SJCRH30 (cell line): ENCODE measurements at places on chromosomes 7 and 10.

DNA sequence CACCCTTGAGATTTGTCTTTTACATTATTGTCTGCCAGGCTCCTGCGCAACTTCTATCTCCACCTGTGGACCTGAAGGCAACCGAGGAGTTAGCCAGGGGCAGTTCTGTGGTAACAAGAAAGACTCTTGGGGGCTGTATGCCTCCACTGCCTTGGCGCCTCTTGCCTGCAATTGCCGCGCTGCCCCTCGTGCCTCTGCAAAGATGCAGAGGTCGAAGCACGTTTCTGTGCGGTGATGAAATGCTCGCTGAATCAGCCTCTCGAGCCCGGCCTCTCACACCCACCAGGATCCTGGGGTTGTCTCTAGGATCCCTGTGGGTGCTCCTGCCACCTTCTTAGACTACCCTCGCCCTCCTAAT is 486 bp upstream of the LHFPL3 start:
- H3K27me3 ChIP-seq: 0 out of 2 replicates have a peak, but pooled peaks cover 7% of the 10 kb centered on the region
- H3K27ac ChIP-seq: no peak overlapping the region
- H3K36me3 ChIP-seq: no peaks in the 10 kb centered on the region
- no peaks in the 10 kb centered on the region for H3K4me1 ChIP-seq

DNA sequence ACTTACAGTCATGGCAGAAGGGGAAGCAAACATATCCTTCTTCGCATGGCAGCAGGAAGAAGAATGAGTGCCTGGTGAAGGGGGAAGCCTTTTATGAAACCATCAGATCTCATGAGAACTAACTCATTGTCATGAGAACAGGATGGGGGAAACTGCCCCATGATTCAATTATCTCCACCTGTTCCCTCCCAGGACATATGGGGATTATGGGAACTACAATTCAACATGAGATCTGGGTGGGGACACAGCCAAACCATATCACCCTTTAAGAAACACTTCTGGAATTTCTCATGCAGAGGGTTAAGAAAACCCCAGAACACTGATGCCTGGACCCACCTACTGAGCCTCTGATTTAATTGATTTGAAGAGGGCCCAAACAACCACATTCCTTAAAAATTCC is 63.3 kb upstream of the DNAJB12 start:
- H3K27me3 ChIP-seq: no peaks in the 10 kb centered on the region
- peak overlapping the region; percentile 4; the same call in 1 of the 2 replicates for H3K27ac ChIP-seq
- peaks cover 5% of the 10 kb centered on the region; the same call in 1 of the 2 replicates for H3K4me1 ChIP-seq
- H3K4me3 ChIP-seq: no peak overlapping the region
- H3K36me3 ChIP-seq: peaks cover 17% of the 10 kb centered on the region

DNA sequence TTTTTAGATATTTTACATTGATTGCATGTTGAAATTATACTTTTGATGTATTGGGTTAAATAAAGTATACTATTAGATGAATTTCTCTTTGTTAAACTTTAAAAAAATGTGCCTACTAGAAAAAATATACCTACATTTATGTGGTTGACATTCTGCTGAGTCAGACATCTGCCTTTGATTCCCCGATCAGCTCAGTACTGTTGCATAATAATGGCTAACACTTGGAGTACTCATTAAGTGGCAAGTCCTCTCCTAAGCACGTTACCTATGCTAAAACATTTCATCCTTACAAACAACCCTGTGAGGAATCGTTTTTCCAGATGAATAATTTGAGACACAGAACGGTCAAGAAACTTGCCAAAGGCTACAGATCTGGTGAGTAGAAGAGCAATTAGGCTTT is 14.0 kb upstream of the SEM1 start:
- no peak overlapping the region for H3K4me3 ChIP-seq
- no peaks in the 10 kb centered on the region for H3K36me3 ChIP-seq
- no peak for DNase-seq

DNA sequence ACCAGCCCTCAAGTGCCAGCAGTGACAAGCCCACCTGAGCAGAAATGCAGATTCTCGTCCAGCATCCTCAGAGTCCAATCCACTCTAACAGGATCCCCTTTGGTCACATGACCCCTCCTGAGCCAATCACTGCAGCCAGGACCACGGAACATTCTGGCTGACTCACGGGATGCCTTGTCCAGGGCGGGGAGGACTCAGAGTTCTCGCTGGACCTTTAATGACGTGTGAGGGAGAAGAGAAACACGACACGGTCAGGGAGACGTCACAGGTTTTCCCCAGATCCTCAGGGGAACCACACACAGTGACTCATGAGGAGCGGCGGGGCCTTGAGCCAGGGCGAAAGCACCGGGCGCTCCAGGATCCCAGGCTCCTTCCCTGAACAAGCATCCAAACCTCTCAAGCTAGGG is 155.7 kb downstream of the PTPRN2 start:
- H3K27ac ChIP-seq: no peak overlapping the region
- H3K4me3 ChIP-seq: peak overlapping the region; percentile 15
- peaks cover 8% of the 10 kb centered on the region for H3K27me3 ChIP-seq

DNA sequence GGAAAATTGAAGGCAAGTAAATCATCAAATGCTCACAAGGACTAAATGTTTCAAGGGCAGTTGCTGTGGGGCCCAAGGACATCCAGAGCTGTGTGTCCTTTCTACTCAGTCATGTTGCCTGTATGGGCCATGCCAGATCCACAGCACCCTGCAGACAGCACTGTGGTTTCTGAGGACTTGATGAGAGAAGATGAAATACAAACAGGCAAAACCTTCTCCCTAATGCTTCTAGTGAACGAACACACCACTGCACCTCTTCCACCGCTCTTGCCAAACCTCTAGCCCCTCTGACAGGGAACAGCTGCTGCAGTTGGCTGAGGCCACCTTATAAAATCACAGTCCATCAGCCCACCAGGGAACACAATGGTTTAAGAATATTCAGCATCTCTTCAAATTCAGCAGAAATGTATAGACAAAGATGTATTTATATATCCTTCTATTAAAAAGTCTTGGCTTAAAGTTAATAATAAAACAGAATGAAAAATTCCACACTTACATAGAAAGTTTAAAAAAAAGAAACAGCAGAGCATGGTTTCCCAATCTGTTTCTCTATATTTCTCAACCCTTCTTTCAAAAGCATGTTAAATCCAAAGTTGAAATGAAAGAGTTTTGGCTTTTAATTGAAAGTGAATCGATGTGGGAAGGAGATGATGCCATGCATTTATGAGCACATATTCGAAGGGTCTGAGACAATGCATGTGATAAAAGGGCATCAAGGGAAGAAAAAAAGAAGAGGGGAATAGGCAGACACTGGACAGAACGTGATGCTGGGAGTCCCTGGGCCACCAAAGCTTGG is 14.0 kb downstream of the CYP3A7 start:
- no peaks in the 10 kb centered on the region for H3K27me3 ChIP-seq
- no peaks in the 10 kb centered on the region for H3K36me3 ChIP-seq
- no peak overlapping the region for H3K4me3 ChIP-seq
- DNase-seq: no peak
- H3K27ac ChIP-seq: no peak overlapping the region
- H3K4me1 ChIP-seq: no peaks in the 10 kb centered on the region

GRCh38 chr7:112134039-112134438 is 72.2 kb downstream of the DOCK4 start:
- H3K4me3 ChIP-seq: no peak overlapping the region
- DNase-seq: no peak
- H3K36me3 ChIP-seq: no peaks in the 10 kb centered on the region; the same call in none of the 2 replicates
- H3K27me3 ChIP-seq: no peaks in the 10 kb centered on the region
- no peak overlapping the region for H3K27ac ChIP-seq
- H3K4me1 ChIP-seq: peaks cover 6% of the 10 kb centered on the region; the same call in 1 of the 2 replicates

DNA sequence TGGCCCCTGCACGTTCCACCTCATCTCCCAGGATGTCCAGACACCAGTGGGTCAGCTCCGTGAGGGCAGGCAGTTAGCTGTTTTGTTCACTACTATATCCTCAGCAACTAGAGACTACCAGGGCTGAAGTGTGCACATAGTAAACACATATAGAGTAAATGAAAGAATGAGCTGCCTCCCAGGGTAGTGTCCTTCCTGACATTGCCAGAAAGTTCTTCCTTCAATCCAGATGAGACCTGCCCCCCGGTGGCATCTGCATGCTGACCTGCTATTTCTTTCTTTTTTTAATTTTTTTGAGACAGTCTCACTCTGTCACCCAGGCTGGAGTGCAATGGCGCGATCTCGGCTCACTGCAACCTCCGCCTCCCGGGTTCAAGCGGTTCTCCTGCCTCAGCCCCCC is 14.0 kb upstream of the ARPC1A start:
- 0 out of 2 replicates have a peak, but pooled peaks cover 5% of the 10 kb centered on the region for H3K27me3 ChIP-seq
- H3K27ac ChIP-seq: no peak overlapping the region
- H3K4me3 ChIP-seq: no peak overlapping the region
- no peaks in the 10 kb centered on the region for H3K36me3 ChIP-seq
- H3K4me1 ChIP-seq: no peaks in the 10 kb centered on the region

- H3K36me3 ChIP-seq: no peaks in the 10 kb centered on the region
- DNase-seq: no peak
Observed at GRCh38 chr7:17029150-17029549, 147.4 kb upstream of the AGR3 start.
